Activated naive CD8-positive, alpha-beta T cell treated with anti-CD3 and anti-CD28 coated beads, Interleukin-2, amount 50 U/mL, for 16 hours (primary cell): ENCODE measurements at places on chromosomes 16 and 17.

DNA sequence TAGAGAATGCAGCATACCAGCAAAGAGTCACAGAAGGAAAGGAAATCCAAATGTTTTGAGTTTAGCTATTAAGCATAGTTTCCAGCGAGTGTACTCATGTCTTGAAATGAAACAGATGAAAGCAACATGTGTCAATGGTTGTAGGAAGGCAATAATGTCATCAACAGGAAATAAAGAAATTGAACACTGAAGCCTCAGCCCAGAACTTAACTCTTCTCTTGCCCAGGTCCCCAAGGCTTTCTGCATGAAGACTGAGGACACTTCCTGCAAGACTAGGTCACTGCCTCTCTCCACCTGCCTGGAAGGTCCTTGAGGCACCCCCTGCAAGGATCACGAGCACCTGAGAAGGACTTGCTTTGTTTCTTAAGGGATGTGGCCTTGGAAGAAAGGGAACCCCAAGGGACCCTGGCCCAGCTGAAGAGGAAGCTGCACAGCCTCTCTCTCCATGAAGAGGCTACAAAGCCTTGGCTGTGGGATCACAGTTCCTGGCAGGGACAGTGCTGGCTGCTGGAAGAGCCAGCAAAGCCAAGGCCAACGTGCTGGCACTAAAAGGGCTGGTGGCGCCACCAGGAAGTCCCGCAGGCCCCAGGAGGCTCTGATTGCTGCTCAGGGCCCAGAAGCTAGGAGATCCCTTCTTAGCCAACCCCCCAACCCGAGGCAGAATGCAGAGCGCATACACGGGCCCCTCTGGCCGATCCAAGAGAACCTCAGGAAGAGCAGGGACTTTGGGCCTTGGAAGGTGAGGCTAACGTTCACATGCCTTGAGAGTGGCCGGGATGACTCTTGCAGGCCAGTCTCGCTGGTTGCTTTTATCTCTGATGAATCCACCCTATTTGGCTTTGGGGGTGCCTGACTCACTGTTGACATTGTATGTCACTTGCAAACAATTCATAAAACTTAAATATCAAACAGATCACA, 23.4 kb upstream of the AXIN2 start:
- no peak for DNase-seq

DNA sequence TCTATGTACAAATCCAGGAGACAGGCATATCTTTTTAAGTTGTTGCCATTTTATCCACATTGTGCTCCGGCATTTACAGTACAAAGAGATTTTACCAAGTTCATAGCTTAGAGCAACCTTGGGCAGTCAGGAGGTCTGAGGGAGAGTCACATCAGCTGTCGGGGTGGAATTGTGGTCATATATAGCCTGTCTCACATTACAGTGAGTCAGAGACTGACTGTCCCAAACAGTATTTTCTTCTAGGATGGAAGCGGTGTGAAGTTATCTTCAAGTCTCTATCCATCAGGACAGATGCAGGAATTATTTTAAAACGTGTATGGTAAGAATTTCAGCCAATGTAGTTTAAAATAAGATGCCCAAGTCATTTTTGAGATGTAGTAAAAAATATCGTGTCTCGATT, 53.0 kb downstream of the GPRC5B start:
- DNase-seq, result no peak

DNA sequence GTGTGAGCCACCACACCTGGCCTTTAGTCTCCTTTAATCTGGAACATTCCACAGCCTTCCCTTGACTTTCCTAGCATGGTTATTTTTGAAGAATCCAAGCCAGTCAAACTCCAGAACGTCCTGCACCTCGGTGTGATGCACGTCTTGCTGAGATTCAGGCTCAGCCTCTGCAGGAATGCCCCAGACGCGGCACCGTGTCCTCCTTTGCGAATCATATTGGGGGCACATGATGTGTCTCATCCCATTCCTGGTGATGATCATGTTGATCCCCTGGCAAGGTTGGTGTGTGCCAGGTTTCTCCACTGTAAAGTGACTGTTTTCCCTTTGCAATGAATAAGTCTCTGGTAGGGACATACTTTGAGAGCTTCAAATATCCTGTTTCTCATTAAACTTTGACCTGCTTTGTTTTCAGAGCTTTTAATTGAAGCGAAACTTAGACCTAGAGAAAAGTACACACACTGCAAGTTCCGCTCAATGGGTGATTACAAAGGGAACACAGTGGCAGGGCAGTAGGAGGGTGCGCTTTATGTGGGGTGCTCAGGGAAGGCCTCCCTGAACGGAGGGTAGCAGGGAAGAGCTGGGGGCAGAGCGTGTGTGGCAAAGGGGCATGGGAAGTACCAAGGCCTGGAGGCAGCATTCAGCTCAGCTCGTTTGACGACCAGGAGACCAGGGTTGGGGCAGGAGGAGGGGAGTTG, 9.6 kb upstream of the ATP2C2 start:
- DNase-seq, result no peak

- DNase-seq, result no peak
These were observed 550.0 kb upstream of the SALL1 start for GRCh38 chr16:51701025-51701424.

- no peak for DNase-seq
These were observed 18.6 kb downstream of the BRCA1 start for GRCh38 chr17:43106552-43106951.

- DNase-seq, result no peak
These were observed 216.7 kb downstream of the C16orf78 start for GRCh38 chr16:49590166-49590871.
